ENCODE measurements at places on chromosomes 5 and 9.
A peak's percentile ranks its signal among the peaks of the same experiment; 100 is the strongest.

DNA sequence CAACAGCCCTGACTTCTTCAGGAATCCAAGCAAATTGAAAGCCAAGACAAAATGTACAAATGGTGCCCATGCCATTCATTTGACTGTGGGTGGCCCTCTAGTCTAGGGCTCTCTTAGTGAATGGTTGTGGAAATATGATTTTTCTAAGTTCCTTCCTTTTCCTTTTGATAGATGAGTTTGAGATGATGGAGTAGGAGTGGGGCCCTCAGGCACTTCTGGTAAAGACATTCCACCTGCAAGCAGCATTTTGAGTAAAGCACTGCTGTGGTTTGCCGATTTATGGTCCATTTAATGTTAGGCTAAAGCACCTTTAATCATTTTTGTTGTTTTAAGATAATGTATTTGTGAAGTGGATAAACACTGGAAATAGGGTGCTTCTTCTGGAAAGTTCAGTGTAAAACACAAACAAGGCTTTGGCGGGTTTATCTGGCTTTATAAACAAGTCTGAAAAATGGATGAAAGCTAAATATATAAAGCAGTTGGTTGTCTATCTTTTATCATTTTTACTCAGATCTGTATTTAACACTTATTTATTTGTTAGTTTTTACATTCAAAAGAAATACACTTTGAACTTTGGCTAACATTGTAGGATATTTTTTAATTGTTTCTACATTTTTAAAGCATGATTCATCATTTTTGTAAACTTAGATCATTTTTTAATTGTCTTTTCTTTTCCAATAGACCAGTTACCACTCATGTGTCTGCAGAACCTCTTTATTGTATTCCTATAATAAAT is 213.5 kb downstream of the PJA2 start:
- DNase-seq, result peak; percentile 29

DNA sequence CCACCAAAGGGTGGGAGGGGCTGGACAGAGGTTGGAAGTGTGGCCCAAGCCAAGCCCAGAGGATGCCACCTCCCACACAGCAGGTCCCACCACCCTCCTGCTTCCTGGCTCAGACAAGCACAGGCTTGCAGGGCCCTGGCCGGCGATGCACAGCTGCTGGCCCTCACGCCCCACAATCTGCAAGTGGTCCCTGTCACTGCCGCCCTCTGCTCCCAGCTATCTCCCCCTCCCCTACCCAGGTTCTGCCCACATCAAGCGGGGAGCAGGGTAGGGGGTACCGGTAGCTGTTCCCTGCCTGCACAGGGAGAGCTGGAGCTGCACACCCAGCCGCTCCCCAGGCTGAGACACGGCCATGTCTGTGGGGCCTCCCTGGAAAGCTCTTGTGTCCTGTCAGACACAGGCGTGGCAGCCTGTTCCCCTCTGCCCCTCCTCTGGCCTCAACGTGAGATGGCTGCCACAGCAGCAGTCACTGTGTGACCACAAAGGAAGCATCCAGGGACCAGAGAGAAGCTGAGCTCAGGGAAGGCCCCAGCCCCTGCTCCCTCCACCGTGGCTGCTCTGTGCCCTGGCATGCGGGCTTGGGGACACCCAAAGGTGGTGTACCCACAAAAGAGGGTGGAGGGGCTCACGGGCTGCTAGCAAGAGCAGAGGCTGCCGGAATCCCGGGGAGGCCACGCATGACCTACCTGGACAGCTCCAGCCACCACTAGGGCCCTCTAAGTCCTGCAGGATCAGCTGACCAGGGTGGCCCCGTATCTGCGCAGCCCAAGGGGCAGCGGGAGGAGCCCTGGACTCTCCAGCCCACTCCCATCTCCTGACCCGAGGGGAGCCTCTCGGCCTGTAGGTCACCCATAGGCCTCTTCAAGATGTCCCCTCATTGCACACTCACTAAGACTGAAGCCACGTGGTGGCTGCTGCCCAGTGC is 10.9 kb upstream of the ZDHHC11 start:
- DNase-seq, result no peak

DNA sequence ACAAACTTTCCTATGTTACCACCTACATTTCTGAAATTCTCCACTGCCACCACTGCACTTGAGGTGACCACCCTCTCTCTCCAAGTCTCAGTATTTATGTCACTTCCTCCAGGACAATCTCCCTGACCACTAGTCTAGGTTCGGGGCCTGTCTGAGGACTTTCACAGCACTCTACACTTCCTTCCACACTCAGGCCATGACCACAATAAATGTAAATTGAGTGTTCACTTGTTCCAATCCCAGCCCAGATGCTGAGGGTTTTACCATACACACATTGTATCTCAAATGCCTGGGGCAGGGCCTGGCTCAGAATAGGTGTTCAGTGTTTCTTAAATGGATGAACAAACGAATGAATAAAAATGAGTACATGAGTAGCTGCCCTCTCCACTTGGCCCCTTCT is 26.9 kb upstream of the CCNG1 start:
- no peak for DNase-seq

DNA sequence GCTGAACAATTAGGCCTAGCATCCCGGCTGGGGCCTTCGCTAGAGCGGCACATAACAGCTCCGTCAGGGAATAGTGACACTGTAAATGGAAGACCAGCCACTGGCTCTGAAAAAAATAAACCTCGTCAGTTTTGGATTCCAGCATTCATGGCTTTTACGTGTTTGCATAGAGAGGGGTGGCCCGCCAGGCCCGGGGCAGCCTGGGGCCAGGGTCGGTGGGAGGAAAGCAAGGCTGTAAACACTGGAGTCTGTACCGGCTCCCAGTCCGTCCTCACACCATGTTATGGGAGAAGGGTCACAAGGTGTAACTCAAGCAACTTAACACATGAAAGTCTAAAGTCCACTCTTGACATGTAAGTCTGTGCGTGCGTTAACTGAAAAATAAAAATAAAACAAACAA is 11.2 kb downstream of the CCNI2 start:
- DNase-seq, result no peak

- peak; percentile 54 for DNase-seq
These were observed 59.3 kb downstream of the DIAPH1 start for GRCh38 chr5:141559461-141559860.

GRCh38 chr5:103621548-103621930 is 59.0 kb upstream of the NUDT12 start:
- no peak for DNase-seq

- DNase-seq, result no peak
These were observed 42.0 kb downstream of the UBE2QL1 start for GRCh38 chr5:6490693-6491092.
